ENCODE measurements at places on chromosomes 13 and 19. TPM values are rescaled to one million over a fixed set of nuclear protein-coding genes. Genes with fewer than 3 reads are reported as not detected.

DNA sequence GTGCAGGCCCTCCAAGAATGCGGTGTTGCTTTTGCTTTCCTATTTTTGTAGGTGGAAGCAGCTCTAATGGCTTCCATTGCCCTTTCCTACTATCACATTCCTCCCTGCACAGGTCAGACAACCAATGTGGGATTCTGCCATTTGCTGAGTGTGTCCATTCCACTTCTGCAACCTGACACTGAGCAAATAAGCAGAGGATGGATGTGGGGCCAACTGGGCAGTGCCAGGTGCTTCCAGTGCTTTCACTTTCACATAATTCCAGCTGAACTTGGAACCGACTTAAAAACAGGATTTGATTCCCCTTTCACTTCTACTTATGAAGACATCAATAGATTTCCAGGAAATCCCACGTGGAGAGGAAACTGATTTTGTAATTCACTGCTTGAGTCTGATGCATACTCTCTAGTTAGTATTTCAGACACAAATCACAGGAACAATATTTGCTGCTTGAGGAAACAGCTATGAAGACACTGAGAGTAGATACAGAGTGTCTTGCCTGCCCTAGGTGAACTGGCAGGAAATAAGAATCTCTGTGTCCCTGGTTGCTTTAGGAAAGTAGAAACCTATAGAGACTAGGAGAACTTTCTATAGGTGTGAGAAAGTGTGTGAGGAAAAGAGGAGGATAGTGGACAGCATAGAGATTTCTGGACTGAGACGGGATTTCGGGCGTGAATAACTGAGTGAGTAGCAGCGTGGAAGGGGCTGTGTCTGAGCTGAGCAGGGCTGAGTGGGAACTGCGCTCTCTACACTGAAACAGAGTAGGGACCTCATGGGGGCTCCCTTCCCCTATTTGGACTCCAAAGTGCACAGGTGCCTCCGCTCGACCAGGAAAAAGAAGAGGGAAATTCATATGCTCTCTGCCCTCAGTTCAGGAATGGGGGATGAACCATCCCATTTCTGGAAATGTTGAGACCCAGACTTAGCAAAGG lies 22.5 kb downstream of the LGALS16 start:
- no peak for DNase-seq

DNA sequence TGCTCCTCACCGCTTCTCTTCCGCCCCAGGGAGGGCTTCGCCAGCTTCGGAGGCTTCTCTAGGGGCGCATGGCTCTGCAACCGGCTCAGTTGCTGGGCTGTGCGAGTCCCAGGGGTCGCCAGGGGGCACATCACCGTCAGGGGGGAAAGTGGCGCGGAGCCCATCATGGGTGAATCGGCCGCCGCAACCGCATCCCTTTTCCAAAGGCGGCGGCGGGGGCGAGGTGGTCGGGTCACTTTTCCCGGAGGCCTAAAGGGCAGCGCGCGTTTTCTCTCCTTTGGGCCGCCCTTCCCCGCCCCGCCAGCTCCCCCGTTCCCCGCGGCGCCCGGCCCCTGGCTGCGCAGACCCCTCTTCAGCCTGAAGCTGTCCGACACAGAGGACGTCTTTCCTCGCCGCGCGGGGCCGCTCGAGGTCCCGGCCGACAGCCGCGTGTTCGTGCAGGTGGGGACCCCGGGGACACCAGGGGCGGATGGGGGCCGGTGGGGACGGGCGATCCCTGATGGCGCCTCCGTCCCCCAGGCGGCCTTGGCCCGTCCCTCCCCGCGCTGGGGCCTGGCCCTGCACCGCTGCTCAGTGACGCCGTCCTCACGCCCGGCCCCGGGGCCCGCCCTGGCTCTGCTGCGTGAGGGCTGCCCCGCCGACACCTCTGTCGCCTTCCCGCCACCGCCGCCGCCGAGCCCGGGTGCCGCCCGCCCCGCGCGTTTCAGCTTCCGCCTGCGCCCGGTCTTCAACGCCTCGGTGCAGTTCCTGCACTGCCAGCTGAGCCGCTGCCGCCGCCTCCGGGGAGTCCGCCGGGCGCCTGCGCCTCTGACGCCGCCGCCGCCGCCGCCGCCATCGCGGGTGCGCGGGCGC lies 1.7 kb downstream of the TGFBR3L start:
- peak; percentile 69 for DNase-seq

DNA sequence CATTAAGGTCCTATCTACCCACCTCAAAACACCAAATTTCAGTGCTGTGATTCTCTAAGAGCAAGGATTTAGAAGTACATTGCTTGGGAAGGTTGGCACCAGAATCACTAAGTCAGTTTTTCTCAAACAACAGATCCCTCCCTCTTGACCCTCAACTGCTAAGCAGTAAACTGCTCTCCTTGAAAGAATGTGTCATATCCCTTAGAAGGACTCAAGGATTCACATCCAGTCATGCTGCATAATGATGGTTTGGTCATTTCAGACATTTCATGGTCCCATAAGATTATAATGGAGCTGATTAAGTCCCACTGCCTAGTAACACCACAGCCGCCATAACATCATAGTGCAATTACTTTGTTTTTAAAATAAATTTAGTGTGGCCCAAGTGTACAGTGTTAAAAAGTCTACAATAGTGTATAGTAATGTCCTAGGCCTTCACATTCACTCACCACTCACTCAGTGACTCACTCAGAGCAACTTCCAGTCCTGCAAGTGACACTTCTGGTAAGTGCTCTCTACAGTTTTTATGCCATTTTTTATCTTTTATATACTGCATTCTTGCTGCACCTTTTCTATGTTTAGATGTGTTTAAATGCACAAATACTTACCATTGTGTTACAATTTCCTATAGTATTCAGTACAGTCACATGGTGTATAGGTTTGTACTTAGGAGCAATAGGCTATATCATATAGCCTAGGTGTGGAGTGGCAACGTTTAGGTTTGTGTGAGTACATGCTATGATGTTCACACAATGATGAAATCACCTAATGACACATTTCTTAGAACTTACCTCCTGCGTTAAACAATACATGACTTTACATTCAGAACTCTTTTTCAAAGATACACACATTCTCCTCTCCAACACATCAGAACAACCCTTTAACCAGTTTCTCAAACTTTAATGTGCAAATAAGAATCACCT lies 15.7 kb upstream of the CCDC169 start:
- no peak for DNase-seq

DNA sequence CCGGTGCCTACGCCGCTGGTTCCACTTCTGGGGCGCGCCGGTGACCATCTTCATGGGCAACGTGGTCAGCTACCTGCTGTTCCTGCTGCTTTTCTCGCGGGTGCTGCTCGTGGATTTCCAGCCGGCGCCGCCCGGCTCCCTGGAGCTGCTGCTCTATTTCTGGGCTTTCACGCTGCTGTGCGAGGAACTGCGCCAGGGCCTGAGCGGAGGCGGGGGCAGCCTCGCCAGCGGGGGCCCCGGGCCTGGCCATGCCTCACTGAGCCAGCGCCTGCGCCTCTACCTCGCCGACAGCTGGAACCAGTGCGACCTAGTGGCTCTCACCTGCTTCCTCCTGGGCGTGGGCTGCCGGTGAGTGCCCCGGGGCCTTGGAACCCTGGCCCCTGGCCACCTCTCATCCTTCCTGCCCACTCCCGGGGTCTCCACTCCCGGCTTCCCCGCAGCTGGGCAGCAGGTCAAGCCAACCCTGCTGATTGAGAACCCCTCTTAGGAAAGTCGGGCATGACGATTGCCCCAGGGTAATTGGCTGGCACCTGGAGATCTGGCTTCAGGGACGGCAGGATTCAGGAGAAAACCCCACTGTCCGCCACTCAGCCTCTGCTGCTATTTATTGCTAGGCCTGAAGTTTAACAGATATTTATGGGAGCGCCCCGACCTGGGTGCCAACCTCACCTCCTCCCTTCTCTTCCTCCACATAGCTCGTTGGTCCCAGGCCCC lies 39.1 kb downstream of the TRPM4 start:
- DNase-seq, result peak; percentile 55

DNA sequence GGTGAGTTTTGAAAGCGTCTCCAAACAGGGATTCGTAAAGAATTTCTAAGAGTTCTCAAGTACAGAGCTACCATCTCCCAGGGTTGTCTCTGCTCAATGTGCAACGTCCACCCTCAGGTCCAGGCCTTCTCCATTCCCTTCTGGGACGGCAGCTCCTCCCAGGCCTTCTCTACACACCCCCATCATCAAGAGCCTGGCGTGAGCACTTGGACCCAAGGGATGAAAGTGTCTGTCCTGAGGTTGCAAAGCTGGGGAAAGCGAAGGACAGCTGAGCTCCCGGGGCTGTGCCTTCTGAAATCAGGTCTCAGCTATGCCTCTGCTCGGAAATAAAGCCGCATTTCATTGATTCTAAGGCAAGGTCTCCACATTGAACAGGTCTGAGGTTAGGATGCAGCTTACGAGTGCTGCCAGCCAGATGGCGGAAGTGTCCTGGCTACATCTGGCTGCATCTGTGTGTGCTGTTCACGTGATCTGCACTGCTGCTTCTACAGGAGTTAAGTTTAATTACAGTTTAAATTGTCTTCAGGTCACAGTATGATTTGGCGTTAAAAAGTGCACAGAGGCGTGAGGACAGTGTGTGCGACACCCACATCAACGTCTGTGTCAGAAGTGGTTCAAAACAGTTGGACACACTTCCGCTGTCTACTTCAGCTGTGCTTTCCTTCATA lies 27.0 kb upstream of the MIER2 start:
- no peak for DNase-seq

PSG1 gene
- not detected for total RNA-seq
